ENCODE measurements at places on chromosomes 5 and 9.

DNA sequence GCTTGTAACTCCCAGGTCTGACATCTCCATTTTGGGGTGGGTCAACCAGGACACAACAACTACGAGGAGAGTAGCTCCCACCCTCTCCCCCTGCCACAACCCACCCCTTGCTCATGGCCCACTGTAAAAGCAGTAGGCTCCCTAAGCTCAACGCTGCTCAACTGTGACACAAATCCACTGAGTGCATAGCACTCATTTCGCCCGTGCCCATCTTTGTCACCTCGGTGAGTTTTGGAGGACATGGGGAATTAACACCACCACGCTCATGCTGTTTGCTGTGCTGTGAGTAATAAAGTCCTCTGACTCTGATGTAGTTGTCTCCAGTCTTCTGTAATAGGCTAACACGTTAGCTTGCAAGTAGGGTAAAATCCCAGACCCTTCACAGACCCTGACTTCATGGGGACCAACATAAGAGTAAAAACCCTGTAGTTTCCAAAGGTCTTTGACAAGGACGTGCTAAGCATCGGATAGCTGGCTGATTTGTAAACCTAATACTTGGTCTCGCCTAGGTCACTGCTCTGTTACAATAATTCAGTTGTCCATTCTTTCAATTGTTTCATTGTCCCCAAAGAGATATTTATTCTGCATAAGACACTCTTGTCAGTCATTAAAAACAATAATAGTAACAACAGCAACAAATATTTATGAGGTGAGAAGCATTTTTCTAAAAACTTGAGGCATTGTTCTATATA lies 7.7 kb downstream of the PLGRKT start:
- DNase-seq, result no peak

DNA sequence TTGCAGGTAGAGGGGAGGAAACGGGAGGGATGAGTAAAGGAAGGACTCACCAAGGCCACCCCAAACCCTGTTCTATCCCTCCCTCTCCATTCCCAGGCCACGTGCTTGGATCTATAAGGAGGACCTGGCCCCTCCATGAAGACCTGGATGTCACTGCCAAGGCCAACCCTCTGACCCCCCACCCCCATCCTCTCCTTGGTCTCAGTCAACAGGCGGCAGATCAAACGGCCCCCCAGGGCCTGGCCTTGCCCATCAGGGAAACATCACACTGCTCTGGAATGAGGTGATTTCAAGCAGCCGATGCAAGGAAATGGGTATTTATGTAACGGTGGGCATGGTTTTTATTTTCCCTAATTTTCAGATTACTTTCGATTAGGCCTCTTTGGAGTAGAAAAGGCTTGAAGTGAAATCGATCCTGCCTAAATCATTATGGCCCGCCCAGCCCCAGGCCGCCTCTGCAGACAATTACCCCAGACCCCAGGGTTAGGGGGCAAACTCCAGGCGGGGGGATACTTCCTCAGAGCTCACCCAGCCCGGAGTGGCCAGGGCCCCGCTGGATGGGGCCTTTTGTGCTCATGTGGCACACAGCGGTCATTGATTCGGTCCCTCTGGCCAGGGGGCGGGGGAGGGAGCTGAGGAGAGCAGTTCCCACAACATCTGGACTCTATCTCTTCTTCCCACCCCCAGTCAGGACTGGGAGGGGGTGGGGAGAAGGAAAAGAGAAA lies 125.3 kb downstream of the PHF2 start:
- DNase-seq, result no peak

- no peak for DNase-seq
These were observed 32.2 kb downstream of the ALDH7A1 start for GRCh38 chr5:126562823-126563222.

- no peak for DNase-seq
These were observed 430.1 kb upstream of the MEF2C start for GRCh38 chr5:89313044-89313443.

- no peak for DNase-seq
These were observed 34.1 kb upstream of the C5orf47 start for GRCh38 chr5:173954671-173955521.

DNA sequence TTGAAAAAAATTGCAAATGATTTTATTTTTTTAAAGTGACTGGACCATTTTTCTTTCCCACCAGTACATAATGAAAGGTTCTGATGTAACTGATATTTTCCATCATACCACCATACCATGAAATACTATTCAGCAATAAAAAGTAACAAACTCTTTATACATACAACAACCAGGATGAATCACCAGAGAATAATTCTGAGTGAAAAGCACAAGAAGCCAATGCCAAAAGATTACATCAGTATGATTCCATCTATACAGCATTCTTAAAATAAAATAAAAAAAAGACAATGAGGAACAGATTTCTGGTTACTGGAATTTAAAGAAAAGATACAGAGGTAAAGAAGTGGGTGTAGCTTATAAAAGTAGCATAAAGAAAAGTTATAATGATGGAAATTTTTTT lies 423.7 kb upstream of the ST8SIA4 start:
- DNase-seq, result no peak

Measured in activated CD4-positive, alpha-beta T cell treated with anti-CD3 and anti-CD28 coated beads for 48 hours (primary cell).